ENCODE measurements at places on chromosomes 6 and 20. TPM values are rescaled to one million over a fixed set of nuclear protein-coding genes. Genes with fewer than 3 reads are reported as not detected.

Gene SRPK1
- 56.8 TPM for polyA plus RNA-seq

Gene MSH5
- 13.1 TPM for polyA plus RNA-seq

- DNase-seq, result no peak
Observed at GRCh38 chr6:69816026-69816425, 19.2 kb upstream of the LMBRD1 start.

DNA sequence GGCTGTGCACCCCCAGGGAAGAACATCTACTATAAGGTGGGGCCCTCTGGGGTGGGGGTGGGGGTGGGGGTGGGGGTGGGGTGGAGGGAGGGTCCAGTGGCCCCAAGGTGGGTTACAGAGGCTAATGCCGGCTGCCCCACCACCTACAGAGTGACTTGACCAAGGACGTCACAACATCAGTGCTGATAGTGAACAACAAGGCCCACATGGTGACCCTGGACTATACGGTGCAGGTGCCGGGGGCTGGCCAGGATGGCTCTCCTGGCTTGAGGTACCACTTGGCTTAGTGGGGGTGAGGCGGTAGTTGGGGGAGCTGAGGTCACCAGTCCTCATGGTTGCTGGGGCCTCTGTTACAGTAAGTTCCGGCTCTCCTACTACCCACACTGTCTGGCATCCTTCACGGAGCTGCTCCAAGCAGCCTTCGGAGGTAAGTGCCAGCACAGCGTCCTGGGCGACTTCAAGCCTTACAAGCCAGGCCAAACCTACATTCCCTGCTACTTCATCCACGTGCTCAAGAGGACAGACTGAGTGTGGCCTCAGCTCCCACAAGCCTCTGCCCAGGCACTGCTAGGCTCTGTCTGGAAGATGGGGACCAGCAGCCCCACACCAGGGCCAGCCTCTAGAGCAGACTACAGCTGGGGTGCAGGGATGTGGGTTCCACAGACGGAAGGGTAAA lies 2.8 kb downstream of the GNMT start:
- no peak for DNase-seq

Measured in left renal cortex interstitium (tissue), 4 donors.